ENCODE measurements at places on chromosomes 11 and 22.

DNA sequence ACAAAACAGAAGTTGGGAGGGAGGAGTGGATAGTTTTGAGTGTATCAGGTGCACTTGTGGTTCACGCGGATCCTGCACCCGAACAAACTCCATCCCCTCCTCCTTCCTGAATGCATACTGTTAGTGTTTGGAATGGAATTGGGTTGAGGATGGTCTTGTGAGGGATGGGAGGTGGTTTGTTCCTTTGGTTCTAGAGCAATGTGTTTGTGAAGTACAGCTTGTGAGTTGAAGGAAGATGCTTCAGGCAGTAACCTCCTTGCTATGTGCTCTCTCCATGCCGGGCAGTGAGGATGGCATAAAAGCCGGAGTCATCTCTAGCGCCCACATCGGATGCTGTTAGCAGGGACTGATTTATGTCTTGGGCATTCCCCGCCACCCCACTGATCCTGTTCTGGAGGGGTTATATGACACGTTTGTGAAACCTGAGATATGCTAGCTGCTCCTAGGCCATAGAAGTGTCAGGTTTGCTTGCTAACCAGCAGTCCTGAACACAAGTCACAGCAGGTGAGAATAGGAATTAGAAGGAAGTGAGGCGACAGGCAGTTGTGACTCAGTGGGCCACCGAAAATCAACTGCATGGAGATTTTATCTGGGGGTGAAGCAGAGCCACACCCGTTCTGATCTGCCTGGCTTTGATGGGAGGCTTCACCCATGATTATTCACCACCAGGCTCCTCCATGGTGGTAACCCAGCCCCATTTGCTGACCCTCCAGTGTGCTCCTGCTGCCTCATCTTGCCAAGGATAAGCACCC is 2.2 kb downstream of the BCR start:
- DNase-seq, result no peak

DNA sequence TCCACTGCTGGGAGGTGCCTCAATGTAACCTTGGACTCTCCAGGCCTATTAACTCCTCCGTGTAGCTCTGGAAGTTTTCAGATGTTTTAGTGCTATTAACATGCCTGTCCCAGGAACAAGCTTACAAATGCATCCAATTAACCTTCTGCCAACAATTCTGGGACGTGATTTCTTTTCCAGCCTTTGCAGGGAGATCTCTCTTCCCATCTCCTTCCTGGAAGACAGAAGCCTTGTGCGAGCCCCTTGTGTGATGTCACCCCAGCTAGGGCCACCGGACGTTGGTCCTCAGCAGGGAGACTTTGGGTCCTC is 47.7 kb upstream of the SYT7 start:
- DNase-seq, result no peak

- DNase-seq, result no peak
Observed at GRCh38 chr11:118842369-118842768, 41.3 kb upstream of the CXCR5 start.

- peak; percentile 78 for DNase-seq
Observed at GRCh38 chr11:45180848-45181192, 34.4 kb downstream of the PRDM11 start.

- DNase-seq, result no peak
Observed at GRCh38 chr11:35618497-35619115, 346 bp downstream of the FJX1 start.

DNA sequence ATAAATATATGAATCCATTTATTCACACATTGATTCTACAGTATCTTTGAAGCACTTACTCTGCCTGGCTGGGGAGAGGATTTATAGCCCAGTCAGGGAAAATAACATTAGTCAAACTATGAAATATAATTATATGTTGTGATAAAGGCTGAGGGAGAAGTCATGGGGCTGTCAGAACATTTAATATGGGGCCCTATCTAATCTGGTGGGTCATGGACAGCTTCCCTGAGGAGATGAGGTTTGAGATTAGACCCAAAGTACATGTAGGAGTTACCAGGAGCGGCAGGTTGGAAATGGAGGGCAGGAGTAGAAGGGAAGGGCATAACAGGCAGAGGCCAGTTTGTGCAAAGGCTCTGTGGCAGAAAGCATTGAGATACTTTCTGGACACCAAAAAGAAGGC is 86.2 kb downstream of the DEPDC5 start:
- DNase-seq, result no peak

GRCh38 chr22:49062155-49062801 is 765.4 kb downstream of the BRD1 start:
- peak; percentile 43 for DNase-seq

GRCh38 chr11:128889657-128890213 is 1.4 kb upstream of the KCNJ5 start:
- DNase-seq, result no peak

- no peak for DNase-seq
Observed at GRCh38 chr11:108766596-108767173, 101.8 kb downstream of the DDX10 start.

DNA sequence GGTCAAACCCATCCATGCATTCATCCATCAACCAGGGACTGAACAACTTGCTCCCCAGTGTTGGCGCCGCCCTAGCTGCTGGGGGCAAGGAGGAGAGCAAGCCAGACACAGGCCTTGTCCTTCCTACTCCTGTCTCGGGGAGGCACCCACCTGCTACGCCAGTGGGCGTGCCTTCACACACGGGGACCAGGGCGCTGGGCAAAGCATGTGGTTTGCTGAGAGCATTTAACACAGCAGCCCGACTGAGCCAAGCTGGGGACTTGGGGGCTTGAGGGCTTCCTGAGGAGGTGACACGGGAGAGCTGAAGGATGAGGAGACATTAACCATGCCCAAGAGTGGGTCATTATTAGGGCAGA is 30.6 kb downstream of the CACNA1I start:
- peak; percentile 58 for DNase-seq

GRCh38 chr11:68666849-68667248 is 17.5 kb upstream of the GAL start:
- DNase-seq, result no peak

DNA sequence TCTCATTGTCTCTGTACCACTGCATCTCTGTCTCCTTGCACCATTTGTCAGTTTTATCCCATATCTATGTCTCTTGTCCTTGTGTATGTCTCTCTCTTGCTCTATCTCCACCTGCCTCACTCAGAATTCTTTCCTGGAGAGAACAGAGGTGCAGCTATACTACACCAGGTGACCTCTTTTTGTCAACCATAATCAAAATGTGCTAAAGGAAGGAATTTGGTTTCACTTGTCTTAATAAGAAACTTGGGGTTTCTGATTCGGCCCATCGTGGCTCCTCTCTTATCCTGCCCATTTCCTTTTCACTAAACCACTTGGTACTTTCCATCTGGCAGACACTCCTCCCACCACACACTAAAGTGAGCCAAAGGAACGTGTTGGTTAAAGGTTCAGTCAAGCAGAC is 2.0 kb upstream of the C11orf42 start:
- DNase-seq, result no peak

GRCh38 chr11:59097113-59097708 is 9.8 kb upstream of the FAM111B start:
- DNase-seq, result peak; percentile 88

DNA sequence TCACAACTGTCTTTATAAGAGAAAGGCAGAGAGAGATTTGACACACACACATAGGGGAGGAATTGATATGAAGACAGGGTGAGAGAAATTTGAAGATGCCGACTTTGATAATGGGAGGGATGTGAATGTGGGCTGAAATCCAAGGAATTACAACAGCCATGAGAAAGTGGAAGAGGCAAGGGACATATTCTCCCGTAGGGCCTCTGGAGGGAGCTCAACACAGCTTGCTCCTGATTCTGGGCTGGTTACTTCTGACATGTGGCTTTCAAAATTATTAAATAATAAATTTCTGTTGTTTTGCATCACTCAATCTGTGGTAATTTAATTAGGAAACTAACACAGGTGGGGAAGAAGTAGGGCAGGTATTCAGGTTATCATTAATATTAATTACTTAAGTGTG is 282.9 kb downstream of the LUZP2 start:
- DNase-seq, result no peak

GRCh38 chr22:42719656-42720262 is 911 bp downstream of the A4GALT start:
- no peak for DNase-seq

DNA sequence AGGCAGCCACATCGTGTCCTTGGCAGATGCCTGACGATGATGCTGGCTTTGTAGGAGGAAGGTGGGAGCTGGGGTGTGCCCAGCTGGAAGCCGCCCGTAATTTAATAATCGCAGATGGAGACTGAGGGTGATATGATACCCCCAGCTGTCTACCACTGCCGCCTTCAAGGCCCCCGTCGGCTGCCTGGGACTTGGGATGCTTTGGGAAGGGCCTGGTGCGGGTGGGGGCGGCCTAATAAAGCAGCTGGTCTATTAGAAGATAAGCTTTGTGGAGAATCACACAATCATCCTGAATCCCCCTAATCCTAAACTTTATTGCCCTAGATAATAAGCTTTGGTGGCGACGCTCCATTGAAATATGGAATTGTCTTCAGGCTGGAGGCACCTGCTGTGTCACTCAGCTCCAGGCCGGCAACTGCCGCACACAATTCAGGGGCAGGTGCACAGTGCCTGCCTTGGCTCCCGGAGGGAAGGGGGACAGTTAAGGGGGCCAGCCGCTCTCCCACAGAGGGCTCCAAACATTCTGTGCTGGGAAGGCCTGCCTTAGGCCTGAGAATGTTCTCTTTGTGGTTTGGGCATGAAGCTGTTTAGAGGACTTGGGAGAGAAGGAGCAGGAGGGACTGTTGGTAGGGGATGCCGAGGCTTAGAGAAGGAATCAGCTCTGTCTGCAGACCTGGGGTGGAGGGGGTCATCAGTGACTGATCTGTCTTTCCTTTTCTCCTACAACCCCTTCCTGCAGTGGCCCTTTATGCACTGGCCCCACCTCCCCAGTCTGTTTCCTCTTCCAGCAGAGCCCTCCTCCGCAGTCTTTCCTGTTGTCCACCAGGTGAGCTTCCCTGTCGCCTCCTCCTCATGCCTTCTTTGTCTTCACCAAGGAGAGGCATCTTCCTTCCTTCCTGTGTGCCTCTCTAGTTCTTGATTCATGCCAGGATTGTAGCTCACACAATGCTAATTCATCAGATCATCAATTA is 65.3 kb downstream of the ARL14EP start:
- no peak for DNase-seq

- DNase-seq, result no peak
Observed at GRCh38 chr11:106474274-106474673, 396.8 kb downstream of the AASDHPPT start.

GRCh38 chr11:110728883-110729282 is 16.6 kb upstream of the ARHGAP20 start:
- no peak for DNase-seq

GRCh38 chr11:25981998-25982397 is 349.9 kb upstream of the ANO3 start:
- no peak for DNase-seq

DNA sequence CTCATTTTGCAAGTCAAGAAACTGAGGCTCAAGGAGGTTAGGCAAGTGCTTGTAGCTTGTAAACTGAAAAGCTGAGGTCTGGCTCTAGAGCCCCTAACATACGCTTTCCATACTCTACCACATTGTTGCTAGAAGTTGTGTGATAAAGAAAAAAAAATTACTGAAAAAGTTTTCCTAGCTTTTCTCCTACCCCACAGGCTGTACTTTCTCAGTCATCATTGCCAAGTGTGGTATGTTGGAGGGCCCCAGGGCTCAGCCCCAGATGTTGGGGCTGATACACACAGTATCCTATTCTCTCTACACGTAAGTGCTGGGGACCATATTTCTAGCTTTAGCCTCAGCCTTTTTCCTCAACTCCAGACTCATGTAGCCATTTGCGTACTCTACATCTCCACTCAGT is 16.0 kb downstream of the KREMEN1 start:
- no peak for DNase-seq

DNA sequence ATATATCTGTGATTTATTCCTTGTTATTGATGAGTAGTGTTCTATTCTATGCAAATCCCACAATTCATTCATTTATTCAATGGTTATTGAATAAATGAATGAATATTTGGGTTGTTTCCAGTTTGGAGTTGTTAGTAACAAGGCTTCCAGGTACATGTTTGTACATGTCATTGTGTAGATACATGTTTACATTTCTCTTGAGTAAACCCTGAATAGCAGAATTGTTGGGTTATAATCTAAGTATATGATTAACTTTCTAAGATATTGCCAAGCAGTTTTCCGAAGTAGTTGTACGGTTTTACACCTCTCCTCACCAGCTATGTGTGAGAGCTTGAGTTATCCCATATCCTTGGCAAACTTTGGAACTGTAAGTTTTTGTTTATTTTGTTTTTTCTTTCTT is 18.5 kb upstream of the OR8G1 start:
- no peak for DNase-seq

GRCh38 chr11:130623670-130624668 is 175.5 kb downstream of the ADAMTS15 start:
- DNase-seq, result no peak

GRCh38 chr11:33063326-33063881 is 24.0 kb downstream of the TCP11L1 start:
- no peak for DNase-seq

- DNase-seq, result no peak
Observed at GRCh38 chr11:129536338-129536737, 160.7 kb downstream of the BARX2 start.

GRCh38 chr11:106594751-106595351 is 423.4 kb downstream of the GUCY1A2 start:
- DNase-seq, result no peak

DNA sequence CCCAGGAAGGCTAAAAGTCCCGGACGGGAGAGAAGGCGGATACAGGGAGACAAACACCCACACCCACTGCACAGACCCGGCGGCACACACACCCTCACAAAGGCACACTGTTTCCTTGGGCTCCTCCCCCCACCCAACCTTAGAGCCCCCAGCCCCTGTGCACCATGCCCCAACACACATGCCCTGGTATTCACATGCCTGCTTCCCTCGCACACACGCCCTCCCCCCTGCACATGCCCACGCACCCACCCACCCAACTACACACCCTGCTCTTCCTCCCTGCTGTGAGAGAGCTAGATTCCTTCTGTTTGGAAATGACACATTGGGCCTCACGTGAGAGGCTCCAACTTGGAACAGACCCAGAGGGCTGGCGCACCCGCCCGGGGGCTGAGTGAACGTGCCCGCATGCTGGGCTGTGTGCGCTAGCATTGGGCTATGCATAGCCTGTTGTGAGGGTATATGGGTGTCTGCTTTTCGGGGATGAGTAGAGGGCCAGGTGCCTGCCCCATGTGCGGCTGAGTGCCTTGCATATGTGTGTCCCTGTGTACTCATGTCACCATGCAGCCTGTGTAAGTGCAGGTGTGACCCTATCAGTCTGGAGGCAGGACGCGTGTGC is 518 bp upstream of the CHRM1 start:
- no peak for DNase-seq

All from Peyer's patch (tissue), 4 donors.